ENCODE measurements at places on chromosomes 7 and 10.
A peak's percentile ranks its signal among the peaks of the same experiment; 100 is the strongest.

GRCh38 chr10:77974396-77975074 is 48.0 kb upstream of the DLG5 start:
- peak; percentile 61 for DNase-seq

GRCh38 chr10:15188603-15189002 is 20.1 kb upstream of the NMT2 start:
- no peak for DNase-seq

DNA sequence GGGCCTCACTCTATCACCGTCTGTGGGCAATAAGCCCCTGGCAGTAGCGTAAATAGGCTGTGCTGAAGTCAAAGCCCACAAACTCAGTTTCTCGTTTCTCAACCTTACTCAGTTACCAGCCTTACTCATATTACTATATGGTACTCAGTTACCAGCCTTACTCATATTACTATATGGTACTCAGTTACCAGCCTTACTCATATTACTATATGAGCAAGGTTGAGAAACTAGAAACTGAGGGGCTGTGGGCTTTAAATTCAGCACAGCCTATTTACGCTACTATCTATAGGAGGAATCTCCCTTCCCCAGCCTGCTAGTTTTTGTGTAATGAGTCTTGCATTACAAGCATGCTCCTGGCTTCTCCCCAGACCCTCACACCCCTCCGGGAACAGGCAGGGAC is 35.4 kb downstream of the CCDC3 start:
- DNase-seq: no peak

GRCh38 chr10:43913676-43914235 is 265.1 kb upstream of the ZNF32 start:
- no peak for DNase-seq

DNA sequence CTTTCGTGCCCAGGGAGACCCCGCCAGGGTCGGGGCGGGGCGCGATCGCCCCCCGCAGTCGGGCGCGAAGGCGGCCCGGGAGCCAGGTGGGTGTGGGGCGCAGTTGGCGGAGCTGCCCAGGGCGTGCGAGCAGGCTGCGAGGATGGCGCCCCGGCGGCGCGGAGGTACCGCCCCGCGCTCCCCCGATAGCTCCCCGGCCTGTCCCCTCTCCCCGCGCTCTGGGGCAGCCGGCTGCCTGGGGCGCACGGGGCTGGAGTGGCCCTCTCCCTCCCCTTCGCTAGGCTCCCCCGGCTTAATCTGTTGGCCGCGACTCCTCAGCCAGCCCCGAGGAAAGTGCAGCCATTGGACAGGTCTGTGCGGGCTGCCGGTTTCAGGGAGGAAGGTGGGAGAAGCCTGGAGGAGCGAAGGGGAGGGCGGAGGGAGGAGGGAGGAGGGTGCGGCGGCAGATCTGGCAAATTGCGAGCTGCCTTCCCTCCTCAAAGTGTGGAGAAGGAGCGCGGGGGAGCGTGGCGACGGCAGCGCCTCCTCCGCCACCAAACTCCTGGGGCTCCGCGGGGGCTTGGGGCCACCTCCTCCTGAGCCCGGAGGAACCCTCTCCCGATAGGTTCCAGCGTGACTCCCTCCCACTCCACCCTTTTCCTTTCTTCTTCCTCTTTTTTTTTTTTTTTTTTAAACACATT is 361 bp upstream of the PLXDC2 start:
- DNase-seq: peak; percentile 58

DNA sequence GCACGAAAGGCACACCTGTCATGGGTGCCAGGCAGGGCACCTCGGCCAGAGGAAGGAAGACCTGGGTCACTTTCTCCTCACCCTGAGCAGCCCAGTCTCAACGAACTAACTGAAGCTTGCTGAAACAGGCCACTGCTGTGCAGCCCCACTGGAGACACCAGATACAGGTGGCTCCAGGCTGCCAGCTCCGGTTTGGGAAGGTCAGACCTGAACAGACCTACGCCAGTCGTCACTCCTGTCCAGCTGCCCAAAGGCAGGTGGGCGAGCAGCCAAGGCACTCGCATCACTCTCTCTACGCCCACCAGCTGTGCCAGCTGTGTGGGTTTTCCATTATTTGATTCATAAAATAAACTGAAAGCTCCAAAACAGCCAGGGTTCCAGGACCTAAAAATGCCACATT is 256.1 kb downstream of the ZMYND11 start:
- DNase-seq: no peak

DNA sequence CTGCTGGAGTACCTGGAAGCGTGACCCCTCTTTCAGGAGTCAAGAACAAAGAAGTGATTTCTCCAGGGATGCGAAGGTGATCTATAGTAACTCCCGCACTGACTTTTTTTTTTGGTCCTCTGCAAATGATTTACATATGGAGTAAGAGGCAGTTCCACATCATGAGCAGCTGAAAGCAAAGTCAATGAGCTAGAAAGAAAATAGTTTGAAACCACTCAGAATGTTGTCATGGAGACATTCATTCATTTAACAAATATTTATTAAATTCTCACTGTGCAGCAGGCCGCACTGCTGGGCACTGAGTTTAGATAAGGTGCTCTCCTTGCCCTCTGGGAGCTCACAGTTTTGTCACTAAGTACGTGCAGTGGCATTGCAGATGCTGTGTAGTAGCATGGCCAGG is 206.7 kb downstream of the CAMK1D start:
- no peak for DNase-seq

GRCh38 chr7:30322271-30323005 is 38.0 kb downstream of the ZNRF2 start:
- DNase-seq: no peak

Data from WERI-Rb-1 (cell line).